ENCODE measurements at places on chromosomes 4 and X.

GRCh38 chr4:154082760-154083535 is 294.1 kb upstream of the SFRP2 start:
- no peak for DNase-seq

DNA sequence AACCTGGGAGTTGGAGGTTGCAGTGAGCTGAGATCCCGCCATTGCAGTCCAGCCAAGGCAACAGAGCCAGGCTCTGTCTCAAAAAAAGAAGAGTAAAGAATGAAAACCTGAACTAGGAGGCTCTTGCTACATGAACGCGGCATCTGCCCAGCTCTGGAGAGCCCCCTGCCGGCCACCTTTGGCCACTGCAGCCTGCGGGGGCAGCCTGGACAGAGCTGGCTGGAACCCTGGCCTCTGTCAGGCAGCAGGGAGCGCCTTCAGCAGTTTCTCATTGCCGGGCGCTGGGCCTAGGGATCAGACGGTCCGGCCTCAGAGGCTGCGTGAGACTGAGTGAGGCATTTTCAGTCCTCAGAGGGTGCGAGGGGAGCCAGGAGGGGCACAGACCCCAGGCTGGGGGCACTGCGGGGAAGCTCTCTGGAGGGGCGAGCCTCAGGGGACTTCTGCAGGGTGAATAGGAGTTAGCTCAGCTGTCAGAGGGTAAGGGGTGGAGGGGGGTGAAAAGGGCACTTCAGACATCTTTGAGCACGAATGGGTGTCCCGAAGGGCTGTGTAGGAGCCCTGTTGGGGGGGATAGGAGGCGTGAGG is 17.5 kb downstream of the DOK7 start:
- DNase-seq, result peak; percentile 74

DNA sequence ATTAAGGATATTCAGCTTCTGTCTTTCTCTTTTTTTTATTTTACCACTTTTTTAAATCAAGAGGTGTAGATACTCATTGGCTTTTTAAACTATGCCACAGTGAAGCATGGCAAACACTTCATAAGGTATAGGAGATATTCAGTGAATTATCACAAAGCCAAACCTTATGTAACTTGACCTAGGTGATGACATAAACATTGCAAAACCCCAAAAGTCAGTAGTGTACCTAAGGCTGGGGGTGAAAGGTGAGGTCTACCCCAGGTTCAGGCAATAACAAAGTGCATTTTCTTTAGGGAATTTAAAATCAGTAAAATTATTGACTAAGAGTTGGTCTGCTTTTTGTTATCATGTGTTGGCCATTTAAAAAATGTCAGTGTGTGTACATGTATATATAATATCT is 39.1 kb downstream of the CDKL5 start:
- no peak for DNase-seq

- no peak for DNase-seq
These were observed 215.9 kb upstream of the MBNL3 start for GRCh38 chrX:132704769-132705168.

DNA sequence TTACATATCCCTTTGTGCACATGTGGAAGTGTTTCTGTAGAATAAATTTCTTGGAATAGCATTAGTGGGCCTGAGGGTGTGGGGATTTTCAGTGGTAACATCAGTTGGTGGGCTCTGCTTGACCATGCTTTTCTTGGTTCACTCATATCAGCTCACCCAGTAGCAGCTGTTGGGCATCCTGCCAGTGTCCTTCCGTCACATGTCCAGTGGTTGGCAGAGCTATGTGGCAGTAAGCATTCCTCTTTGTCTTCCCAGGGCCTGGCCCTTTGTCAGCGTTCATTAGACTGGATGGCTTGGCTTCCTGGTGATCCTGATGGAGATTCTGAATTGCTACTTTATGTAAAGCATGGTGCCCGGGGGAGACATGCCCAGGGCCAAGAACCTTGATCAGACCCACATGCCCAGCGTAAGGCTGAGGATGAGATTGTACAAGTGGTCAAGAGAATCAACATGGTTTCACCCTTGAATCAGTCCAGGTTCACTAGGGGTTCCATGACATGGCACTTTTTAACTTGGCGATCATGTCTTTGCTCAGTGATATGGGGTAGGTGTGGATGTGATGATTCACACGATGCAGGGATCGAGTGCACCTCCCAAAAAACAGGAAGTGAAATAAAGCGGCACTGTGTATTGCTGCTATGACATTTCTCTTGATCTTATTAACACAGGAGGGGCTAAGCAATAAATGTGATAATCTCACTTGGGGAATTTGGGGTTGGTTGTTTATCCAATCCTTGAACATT is 72.1 kb upstream of the IGFBP7 start:
- DNase-seq, result no peak

- no peak for DNase-seq
These were observed 199.5 kb upstream of the ZCCHC13 start for GRCh38 chrX:74104356-74105015.

GRCh38 chr4:93436000-93436626 is 392.4 kb upstream of the ATOH1 start:
- no peak for DNase-seq

GRCh38 chrX:31591355-31591754 is 519.5 kb upstream of the FTHL17 start:
- no peak for DNase-seq

- DNase-seq, result no peak
These were observed 181.7 kb downstream of the GBA3 start for GRCh38 chr4:22874334-22874912.

DNA sequence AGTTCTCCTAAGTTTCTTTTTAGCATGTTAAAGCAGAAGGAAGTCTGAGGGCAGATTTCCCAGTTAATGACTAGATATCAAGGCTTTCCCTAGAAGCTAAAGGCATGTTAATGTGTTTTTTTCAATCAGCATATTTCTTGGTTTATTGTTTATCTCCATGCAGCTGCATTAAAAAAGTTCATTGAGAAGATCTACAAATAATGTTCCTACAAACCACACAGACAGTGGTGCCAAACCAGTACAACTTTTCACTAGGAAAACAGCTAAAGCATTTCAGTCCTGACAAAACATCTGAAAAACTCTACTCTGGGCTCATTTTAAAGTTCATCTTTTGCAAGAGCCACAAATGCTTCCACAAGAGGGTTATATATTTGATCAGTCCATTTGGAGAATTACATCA is 320.0 kb downstream of the ADGRL3 start:
- DNase-seq, result no peak

DNA sequence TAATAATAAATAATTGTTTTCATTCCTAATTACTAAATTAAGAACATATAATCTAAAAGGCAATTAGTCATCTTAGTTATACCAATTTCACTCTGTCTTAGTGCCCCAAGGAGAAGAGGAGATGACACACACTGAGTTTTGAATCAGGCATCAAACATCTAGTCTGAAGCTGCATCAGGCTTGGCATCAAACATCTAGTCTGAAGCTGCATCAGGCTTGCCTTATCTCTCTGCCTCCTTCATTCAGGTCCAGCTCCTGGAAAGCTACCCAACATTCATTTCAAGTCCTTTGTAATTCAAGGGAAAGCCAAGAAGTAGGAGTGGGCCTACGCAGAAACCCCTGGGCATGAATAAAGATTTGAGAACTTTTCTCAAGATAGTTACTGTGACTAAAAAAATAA is 62.2 kb downstream of the SH3RF1 start:
- no peak for DNase-seq

DNA sequence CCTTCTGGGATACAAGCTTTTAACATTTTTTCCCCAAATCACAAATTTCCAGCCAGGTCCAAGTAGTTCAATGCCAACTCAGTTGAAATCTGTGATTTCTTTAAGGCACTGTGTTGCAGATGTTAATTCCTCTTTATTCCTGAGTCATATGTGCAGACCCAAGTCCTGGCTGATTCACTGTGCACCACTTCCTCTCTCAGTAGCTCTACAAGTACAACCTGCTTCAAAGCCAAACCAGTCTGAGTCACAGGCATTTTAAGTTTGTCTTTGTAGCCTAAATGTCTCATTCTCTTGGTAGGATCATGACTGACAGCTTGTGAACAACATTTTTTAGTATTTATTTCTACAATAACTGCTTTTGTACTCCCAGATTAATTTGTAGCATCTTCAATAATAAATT is 165.6 kb upstream of the S100G start:
- peak; percentile 73 for DNase-seq

GRCh38 chr4:105267280-105267679 is 120.6 kb downstream of the TET2 start:
- no peak for DNase-seq

DNA sequence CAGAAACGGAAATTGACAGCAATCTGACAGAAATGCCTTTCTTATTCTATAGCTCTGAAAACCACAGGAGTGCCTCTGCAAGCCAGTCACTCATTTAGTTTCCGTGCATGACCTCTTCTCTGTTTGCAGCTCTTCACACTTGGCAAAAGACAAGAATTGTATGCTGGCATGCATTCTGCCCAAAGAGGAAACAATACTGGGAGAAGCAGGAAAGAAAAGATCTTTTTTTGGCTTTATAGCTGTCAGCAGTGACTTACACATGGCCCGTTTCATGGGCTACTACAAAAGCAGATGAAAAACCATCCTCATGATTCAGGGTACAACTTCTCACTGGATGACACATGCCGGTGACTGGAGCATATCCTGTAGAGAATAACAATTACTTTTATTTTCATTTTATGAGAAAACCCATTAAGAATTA is 249.4 kb downstream of the ADAMTS3 start:
- peak; percentile 3 for DNase-seq

GRCh38 chr4:38211885-38212284 is 251.7 kb downstream of the PTTG2 start:
- peak; percentile 52 for DNase-seq

- no peak for DNase-seq
These were observed 17.9 kb upstream of the NSG1 start for GRCh38 chr4:4368809-4369580.

DNA sequence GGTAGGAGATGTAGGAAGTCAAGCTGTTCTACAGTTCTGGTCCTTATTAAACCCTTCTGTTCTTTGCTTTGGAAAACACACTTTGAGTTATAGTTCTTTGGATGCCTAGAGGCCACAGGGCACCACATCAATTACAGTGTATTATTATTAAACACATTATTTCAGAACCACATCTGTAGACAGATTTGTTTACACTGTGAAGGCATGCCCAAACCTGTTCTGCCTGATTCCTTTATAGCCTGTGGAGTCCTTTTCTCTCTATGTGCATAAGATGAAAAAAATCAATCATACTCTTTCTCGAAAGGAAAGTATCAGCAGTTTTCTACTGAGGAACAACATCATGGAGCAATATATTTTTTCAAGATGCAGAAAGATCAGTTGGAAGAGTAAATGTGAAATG is 371.3 kb upstream of the INTU start:
- no peak for DNase-seq

DNA sequence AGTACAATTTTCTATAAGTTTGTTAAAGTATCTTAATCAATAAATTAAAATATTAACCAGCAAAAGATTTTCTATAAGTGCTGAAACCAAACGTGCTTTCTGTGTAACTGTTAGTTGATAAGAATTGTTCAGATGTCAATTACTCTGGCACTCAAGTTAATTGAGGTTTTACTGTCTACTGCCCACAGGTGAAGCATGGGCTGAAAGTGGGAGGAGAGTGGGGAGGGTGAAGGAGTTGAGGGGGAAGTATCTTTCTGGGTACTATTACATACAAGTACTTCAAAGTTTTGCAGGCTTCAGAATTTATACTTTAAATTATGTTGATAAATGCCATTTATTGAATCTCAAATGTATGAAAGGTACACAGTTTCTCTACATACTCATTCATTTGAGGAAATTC is 19.1 kb upstream of the CXCL3 start:
- no peak for DNase-seq

Data from suppressor macrophage treated with lipopolysaccharide for 1 hour (primary cell).